SW 1271 (cell line): ENCODE measurements at places on chromosomes 4 and X.

DNA sequence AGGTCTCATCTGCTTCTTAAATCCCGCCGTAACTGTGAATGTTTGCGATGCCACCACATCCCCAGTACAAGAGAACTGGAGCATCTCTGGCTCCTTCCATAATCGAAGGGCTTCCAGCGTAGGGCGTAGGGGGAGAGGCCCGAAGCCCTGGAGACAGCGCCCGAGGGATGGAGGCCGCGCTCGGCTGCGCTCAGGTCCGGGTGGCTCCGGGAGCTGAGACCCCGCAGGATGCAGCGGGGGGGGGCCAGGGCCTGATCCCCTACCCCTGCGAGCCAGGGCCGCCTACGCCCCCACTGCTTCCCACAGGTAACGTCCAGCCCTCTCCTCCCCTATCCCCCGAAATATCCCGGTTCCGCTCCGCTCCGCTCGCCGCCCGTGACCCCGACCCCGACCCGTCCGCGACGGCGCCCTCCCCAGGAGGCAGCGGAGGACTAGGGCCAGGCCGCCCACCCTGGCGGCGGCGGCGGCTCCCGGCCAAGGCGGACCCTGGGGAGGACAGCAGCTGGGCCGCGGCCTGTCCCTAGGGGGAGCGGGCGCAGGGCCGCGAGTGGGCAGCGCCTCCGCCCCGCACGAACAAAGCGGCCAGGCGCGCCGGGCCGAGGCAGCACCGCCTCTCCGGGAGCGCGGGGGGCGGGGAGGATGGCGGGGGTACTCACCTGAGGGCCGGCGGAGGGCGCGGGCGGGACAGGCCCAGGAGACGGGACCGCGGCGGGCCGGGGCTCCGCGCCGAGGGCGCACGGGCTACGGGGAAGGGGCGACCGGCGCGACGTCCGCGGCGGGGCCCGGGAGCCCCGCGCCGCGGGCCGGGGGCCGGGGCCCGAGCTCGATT is 723 bp downstream of the WDFY3 start:
- no peak for DNase-seq

GRCh38 chrX:150731795-150732194 is 38.6 kb downstream of the MTMR1 start:
- DNase-seq = no peak

DNA sequence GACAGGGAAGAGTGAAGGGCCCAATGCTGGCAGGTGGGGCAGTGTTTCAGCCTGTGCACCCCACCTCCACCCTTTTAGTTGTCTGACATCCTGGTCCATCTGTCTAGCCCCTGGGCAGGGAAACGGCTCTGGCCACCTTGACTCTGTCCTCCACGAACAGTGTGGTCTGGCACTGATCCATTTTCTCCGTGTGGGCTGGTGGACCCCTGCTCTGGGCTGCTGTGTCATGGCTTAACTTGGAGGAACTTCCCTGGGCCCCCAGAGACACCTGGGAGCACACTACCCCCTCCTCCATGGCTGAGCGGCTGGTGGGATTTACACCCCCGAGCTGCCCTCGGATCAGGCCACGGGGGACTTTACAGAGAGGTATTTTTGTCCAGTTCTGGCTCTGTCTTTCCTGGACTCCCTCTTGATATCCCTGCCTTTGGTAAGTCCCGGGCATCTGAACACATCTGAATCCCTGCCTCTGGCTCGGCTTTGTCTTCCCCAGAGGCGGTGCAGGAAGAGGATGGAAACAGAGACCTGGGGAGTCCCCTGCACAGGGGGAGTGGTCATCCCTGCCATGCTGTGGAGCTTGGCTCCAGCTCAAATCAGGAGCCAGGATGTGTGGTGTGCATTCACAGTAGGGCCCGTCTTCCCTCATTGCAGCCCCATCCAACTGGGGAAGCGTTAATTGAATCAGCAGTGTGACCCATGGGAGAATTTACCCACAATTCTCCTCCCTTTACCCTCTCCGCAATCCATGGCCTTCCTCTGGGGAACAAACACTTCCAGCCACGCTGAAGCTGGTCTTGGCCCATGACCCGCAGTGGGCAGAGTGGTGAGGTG is 6.3 kb upstream of the NKX1-1 start:
- DNase-seq = no peak

- no peak for DNase-seq
Measured at GRCh38 chrX:1902901-1903235, 288.0 kb downstream of the ASMT start.

DNA sequence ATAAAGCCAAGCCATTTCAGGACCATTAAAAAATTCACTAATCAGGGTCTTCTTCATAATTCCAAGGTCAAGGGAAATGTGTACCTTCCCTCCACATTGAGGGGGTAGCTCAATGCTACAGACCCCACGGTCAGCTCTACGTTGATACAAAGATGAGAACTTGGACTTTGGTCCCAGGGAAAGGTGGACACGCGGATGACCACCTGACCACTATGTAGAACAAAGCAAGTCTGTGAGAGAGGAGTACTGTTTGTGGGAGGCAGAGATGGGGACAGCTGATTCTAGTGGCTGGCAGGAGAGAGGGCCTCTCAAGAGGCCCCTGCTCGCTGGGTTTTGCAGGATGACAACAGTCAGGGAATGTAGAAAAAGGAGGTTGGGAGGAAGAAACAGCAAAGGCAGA is 58.0 kb downstream of the SLC2A9 start:
- no peak for DNase-seq

DNA sequence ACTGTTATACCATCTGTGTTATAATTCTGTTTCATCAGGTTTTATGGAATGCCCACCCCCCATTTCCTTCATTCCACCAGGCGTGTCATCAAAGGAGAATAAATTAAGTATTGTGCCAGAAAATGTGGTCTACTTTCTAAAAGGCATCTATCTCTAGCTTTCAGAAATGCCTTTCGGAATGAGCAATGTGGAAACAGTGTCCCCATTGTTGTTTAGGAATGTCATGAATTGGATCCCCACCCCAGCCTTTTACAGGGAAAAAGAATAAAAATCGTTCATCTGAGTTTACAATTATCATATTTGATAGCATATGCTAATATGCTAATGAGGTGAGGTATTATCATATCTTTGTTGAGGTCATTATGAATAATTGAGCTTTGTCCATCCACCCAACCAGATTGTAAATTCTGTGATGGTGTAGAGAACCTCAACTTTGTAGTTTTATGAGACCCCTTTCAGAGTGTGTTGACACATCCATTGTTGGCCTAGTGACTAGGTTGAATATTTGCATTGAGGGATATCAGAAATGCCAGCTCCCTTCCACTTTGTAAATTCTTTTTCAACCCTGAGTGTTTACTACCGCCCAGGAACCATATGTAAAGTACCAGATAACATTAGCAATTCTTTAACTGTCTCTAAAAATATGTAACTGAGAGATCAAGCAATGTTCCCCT is 56.2 kb upstream of the CCDC160 start:
- DNase-seq = no peak

GRCh38 chr4:20037745-20038144 is 214.0 kb upstream of the SLIT2 start:
- no peak for DNase-seq
